ENCODE measurements at places on chromosomes 1 and 21.
A peak's percentile ranks its signal among the peaks of the same experiment; 100 is the strongest.

- DNase-seq = no peak
These were observed 92.1 kb upstream of the ADAMTS5 start for GRCh38 chr21:27058673-27059605.

- no peak for DNase-seq
These were observed 215.1 kb downstream of the ST6GALNAC3 start for GRCh38 chr1:76289692-76290091.

DNA sequence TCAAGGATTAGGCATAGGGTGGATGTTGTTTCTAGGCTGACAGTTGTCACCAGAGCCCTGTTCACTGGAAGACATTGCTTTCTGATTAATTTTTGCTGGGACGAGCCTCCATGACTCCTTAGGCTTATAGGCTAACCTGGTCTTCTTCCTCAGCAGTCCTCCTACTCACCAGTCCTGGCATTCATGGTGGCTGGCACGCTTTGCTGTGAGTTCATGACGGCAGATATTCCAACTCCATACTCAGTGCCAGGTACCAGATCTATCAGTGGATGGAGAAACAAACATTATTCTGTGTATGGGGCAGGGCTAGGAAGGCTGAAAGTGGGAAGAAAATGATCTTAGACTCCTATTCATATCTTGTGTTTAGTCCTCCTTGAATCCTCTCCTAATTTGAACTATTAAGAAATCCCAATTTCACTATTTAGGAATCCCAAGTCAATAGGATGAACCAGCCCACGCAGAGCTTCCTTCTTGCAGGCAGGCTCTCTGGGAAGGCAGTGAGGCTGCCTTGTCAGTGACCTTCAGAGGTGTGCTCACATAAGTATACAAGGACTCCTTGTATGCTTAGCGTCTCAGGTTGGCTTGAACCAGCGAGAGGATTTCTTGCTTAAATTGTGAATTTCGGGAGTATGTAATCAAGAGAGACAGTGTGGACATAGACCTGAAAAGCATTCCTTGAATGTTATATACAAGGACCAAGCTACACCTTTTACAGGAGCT, 174.6 kb upstream of the KIAA0040 start:
- no peak for DNase-seq

DNA sequence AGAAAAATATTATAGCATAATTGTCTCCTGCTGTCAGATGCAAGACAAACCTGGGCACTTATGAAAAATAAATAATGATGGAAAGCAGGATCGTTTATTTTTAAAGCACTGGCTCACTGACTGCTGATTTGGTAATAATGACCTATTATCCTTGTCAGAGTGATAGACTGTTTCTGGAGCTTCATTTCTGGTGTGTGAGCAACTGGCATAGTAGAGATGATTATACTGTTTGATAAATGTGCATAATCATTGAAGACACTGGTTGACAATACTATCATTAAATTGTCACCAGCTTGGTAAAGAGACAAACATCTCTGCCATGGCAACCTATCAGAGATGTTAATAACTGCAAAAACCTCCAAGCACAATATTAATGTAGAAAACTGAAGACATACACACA, 179.9 kb upstream of the ZNF644 start:
- DNase-seq = no peak

- DNase-seq = no peak
These were observed 99.7 kb downstream of the PHTF1 start for GRCh38 chr1:113659556-113659955.

DNA sequence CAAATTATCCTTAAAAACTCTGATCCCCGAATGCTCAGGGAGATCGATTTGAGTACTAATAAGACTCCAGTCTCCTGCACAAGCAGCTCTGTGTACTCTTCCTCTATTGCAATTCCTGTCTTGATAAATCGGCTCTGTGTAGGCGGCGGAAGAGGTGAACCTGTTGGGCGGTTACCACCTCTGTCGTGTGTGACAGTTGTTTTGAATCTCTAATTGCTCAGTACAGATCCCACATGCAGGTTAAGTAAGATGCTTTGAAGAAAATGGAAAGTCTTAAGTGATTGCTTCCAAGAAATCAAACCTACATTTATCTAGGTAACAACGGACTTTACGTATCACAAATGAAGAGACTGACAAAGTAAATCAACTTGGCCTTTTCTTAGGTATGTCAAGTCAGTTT, 35.5 kb downstream of the COA6 start:
- DNase-seq = peak; percentile 15

GRCh38 chr1:78234496-78234895, 188.7 kb downstream of the GIPC2 start:
- DNase-seq = no peak

GRCh38 chr1:199018471-199019135, 379.8 kb downstream of the PTPRC start:
- DNase-seq = no peak

DNA sequence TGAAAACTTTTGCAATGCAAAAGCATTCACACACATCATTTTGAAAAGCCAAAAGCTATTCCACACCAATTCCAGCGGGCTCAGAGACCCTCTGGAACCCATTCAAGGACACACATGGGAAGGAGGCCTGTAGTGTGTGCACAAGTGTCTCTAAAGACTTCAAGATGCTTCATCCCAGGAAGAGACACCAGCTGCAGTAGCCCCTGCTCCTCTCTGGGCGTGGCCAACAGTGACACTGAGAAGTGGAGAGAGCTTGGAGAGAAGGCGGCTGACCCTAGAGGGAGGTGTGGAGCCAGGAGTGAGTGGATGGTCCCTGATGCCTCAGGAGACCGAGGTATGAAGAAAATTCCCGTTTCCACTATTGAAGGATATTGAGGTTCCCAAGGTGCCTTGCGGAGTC, 14.9 kb upstream of the TNNI1 start:
- DNase-seq = no peak

- no peak for DNase-seq
These were observed 3.3 kb upstream of the PIGK start for GRCh38 chr1:77222496-77222895.

DNA sequence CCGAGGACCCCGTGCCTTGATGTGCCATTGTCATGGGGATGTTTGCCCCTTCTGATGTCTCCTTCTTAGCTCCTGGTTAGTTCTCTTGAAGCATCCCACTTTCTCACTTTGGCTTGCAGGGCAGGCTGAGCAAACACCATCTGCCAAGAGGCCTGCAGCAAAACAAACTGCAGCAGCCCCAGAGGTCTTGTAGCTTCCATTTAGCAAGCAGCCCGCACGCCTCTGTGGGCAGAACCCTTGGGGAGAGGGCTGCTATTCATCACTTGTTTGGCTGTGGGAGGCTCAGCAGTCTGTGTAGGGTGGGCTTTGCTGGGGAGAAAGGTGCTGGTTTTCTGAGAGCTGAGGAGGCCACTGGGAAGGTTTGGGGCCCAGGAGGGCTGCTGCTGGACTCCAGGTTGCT, 56.7 kb downstream of the KCNC4 start:
- DNase-seq = no peak

DNA sequence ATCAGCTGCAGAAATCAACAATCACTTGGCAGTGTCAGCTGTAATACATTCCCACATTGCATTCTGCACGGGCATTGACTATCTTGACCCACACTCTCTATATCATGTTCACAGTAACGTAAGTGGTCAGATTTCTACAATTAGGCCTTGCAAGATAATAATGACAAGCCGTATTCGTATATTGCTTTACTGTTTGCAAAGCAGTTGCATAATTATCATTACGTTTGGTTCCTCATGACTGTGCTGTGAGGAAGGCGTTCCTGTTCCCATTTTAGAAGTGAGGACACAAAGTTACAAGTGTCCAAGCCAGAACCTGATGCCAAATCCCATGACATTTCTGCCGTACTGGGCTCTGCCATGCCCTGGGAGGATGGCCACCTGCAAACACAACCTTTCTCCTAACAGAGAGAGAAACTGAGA, 53.5 kb upstream of the TARBP1 start:
- DNase-seq = no peak

GRCh38 chr1:47906009-47906432, 91.2 kb downstream of the TRABD2B start:
- no peak for DNase-seq

GRCh38 chr1:89530444-89531089, 5.9 kb downstream of the LRRC8B start:
- DNase-seq = no peak

- DNase-seq = no peak
These were observed at the start of gene AADACL3 for GRCh38 chr1:12715896-12716437. Gene AADACL3, plus strand, starts transcription at chr1:12716110. Its CDS starts 67 bp downstream, at chr1:12716177.

GRCh38 chr1:10450156-10450814, 454 bp downstream of the CORT start:
- no peak for DNase-seq

GRCh38 chr21:45333583-45334121, 46.0 kb upstream of the POFUT2 start:
- no peak for DNase-seq

GRCh38 chr1:211531194-211532087, 39.5 kb upstream of the RD3 start:
- DNase-seq = no peak

DNA sequence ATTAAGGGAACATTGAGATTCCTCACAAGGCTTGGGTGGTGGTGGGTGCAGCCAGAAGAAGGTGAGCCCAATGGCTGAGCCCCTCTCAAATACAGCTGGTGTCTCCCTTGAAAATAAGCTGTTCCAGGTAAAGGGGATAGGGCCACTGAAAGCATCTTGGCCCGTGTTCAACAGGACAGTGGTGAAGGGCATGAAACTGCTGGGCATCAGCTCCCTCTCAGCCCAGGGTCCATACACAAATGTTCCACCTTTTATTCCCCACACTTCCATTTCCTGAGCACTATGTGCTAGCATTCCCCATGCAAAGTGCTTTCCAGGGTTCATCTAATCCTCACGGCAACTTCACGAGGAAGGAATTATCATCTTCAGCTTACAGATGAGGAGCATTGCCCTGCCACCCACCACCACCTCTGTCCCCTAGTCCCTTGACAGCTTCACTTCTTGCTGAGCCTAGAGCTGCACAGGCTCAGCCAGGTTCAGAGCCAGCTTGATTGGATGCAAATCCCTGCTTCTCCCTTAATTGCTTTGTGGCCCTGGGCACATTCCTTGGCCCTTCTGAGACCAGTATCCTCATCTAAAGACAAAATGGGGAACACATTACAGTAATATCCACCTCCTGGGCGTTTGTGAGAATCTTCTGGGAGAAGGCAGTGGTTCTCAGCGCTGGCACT, 9.6 kb downstream of the TAGLN2 start:
- DNase-seq = no peak

GRCh38 chr1:17892851-17893250, 137.7 kb downstream of the ACTL8 start:
- no peak for DNase-seq

DNA sequence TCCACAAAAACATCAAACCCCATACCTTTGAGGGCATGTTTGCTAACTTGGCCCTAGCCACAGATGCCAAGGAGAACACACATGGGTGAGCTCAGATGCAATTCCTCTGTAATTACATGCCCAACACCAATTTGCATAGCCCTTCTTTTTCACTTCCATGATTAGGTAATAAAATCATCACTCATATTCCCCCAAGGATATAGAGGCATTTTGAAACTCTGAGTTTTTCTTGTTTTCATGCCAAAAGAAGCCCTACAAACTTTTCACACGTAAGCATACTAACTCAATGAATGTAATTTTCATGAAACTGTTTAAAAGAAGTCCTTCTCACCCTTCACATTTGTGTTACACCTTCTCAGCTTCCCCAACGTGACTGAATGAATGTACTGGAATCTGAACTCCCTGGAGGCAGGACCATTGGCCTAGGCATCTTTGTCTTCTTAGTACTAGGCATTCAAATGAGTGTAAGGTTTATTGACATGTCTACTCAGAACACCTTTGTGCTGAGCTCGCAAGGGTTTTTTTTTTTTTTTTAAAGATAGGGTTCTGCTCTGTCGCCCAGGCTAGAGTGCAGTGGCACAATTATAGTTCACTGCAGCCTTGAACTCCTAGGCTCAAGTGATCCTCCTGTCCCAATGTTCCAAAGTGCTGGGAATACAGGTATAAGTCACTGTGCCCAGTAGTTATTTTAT, 31.0 kb downstream of the FBXO42 start:
- DNase-seq = no peak

- no peak for DNase-seq
These were observed 29.2 kb upstream of the WNT4 start for GRCh38 chr1:22171951-22172715.

DNA sequence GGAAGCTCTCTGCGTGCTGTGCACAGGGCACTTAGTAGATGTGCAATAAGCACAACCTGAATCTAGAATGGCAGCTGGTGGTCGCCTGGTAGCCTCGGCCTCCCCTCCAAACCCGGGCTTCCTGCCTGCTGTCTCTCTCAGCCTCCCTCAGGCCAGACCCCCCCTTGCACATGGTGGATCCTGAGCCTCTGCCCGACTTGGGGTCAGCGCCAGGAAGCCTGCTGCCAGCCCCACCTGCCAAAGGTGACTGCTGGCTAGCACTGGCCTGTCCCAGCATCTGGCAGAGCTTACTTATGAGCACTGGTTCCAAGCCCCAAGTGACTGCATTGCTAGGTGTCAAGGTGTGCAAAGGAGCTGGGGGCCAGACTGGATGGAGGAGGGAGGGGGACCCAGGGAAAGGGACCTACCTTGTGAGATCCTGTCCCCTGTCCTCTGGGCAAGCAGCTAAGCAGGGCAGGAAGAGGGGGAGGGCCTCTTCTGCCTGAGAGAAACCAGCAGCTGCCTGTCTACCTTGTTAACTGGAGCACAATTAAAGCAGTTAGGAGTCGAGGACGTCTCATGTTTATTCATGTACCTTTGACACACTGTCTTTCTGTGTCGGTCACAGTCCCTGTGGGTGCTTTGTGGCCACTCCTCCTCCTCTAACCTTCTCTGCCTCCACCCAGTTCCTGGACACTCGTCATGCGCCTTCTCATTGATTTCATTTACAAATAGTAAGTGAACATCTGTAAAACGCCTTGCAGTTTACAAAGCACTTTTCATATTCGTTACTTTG, 100.9 kb downstream of the DDX20 start:
- no peak for DNase-seq

DNA sequence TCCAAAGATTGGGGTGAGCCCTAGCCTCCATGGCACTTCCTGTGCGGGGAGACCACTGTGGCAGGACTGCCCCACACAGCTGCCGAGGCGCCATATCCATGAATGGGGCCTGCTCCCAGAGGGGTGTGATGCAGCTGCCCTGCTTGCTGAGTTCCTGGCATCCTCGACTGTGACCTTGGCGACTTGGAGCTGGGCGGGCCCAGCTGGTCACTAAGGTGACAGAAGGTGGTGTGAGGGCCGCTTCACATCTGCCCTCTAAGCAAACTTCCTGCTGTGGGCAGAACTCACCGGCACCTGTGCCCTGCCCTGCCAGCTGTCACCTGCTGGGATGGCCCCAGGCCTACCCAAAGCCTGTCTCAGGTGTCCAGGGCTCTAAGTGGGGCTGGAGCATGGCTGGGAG, 9.0 kb downstream of the TMEM61 start:
- no peak for DNase-seq

DNA sequence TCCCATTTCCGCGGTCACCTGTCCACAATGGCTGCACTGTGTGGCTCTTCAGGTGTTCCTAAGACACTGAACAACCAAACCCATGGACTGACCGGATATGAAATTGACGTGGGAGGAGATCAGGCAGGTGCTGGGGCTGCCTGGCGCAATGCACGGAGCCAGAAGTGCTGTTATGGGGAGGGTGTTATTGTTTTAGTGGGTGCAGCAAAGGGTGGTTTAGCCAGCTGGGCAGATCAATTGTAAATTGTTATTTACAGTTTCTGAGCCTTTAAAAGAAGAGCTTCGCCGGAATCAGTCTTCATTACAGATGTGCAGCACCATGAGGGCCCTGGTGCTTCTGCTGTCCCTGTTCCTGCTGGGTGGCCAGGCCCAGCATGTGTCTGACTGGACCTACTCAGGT, at the start of gene CA6:
CA6 (plus strand) TSS at position 301 of the 400 bp plus-strand sequence; CDS start at position 320, 19 bp downstream.
- DNase-seq = no peak

- no peak for DNase-seq
These were observed 180.8 kb upstream of the CACYBP start for GRCh38 chr1:174818951-174819350.

- no peak for DNase-seq
These were observed 181.1 kb downstream of the LRRC40 start for GRCh38 chr1:70024272-70024671.
